HFF-Myc (cell line): ENCODE measurements at places on chromosomes 12 and 14.
A peak's percentile ranks its signal among the peaks of the same experiment; 100 is the strongest.

- no peak for DNase-seq
Observed at GRCh38 chr12:7989827-7990491, 42.6 kb upstream of the FOXJ2 start.

GRCh38 chr14:84399296-84399910 is 1130.5 kb upstream of the FLRT2 start:
- DNase-seq = no peak

- peak; percentile 36 for DNase-seq
Observed at GRCh38 chr12:109518820-109519665, 41.6 kb downstream of the UBE3B start.

DNA sequence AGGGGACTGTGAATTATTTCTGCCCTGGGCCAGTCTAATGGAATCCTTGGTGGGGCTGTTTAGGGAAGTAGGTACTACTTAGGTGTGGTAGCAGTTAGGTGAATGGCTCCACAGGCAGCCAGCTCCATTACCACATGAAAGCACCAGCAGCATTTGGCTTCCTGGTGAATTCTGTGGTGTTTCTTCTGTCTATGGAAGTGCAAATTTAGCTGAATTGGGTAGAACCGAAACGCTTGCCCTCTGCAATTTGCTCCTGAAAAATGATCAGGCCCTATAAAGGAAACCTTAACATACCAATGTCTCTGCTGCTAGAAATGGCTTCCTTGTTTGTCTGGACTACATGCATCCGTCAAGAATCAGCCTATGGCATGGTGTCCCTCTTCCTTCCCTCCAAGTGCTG is 16.4 kb downstream of the FLRT2 start:
- DNase-seq = no peak
